ENCODE measurements at places on chromosomes 11 and 22.

- no peak for DNase-seq
These were observed 815.8 kb downstream of the METTL15 start for GRCh38 chr11:28924004-28924403.

DNA sequence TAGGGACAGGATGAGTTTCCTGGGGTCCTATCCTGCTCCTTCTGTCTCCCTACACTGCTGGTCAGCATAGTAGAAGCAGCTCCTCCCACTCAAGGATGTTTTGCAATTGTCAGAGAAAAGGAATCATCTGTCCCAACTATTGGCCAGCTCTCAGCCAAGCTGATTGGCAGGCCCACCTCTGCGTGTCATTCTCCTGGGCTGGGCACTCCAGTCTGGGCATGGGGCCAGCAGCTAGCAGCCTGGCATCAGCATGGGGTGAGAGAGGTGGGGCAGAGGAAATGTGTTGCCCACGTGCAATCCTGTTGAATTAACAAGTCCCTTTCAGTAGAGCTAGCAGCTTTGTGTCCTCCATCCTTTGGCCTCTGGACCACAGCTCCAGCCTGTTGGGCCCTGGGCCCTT, 14.1 kb downstream of the ANKK1 start:
- DNase-seq: no peak

DNA sequence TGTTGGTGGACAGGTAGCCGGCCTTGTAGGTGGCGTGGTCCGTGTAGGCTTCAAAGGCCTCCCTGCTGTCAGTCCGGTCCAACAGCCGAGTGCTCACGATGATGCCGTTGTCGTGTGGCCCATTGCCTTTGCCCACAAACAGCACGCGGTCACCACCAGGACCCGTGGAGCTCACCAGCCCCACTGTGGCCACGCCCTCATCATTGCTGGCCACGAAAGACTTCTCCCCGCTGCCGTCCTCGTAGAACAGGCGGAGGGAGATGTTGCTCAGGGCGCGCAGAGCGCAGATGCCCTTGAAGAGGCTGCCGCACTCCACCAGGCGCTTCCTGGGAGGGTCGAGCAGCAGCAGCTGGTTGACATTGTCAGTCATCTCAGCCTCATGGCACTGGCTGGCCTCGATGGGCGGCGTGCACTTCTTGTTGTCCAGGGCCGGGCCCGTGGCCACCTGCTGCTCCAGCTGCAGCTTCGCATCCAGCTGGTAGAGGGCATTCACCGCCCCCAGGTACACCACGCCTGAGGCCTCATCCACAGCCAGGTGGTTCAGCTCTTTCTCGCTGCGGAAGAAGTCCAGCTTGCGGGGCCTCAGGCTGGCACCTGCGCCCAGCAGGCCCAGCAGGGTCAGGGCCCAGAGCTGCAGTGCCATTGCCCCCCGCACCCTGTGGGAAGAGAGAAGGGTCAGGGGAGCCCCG, 17.4 kb downstream of the PLXNB2 start:
- no peak for DNase-seq

GRCh38 chr11:112795142-112795815, 165.9 kb upstream of the NCAM1 start:
- no peak for DNase-seq

- no peak for DNase-seq
These were observed 818.9 kb downstream of the BRD1 start for GRCh38 chr22:49008682-49009235.

Data from T-helper 1 cell (primary cell).